ENCODE measurements at places on chromosomes 2 and 18.
A peak's percentile ranks its signal among the peaks of the same experiment; 100 is the strongest.

GRCh38 chr2:178363252-178363651 lies 87.7 kb downstream of the PRKRA start:
- DNase-seq: no peak

- no peak for DNase-seq
These were observed 307.1 kb upstream of the PIK3C3 start for GRCh38 chr18:41647914-41648313.

- no peak for DNase-seq
These were observed 63.4 kb downstream of the BMP10 start for GRCh38 chr2:68807821-68808266.

DNA sequence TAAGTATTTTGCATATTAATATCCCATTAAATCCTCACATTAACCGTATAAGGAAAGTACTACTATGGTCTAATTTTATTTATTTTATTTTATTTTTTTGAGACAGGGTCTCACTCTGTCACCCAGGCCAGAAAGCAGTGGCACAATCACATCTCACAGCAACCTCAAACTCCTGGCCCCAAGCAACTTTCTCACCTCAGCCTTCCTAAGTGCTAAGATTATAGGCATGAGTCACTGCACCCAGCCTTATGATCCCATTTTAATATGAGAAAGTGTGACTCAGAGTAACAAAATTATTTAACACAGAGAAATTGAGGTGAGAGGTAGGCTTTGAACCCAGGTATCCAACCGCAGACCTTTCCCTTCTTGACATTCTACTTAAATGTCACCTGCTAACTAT lies 330.0 kb upstream of the POU3F3 start:
- DNase-seq: no peak

DNA sequence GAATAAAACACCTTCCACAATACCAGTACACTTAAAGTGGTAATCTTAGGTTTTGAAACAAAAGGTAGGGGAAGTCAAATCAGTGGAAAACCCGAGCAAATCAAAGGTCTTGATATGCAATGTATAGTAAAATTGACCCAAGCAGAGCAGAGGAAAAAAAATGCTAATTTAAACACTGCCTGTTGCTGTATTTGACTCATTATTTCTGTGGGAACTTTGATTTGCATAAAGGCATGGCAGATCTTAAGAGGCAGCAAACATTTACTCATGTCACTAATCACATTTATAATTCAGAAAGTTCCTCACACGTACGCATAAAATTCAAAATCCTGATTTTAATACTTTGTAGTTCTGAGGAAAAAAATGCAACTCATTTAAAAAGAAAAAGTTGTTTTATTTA lies 64.4 kb downstream of the IKZF2 start:
- no peak for DNase-seq

DNA sequence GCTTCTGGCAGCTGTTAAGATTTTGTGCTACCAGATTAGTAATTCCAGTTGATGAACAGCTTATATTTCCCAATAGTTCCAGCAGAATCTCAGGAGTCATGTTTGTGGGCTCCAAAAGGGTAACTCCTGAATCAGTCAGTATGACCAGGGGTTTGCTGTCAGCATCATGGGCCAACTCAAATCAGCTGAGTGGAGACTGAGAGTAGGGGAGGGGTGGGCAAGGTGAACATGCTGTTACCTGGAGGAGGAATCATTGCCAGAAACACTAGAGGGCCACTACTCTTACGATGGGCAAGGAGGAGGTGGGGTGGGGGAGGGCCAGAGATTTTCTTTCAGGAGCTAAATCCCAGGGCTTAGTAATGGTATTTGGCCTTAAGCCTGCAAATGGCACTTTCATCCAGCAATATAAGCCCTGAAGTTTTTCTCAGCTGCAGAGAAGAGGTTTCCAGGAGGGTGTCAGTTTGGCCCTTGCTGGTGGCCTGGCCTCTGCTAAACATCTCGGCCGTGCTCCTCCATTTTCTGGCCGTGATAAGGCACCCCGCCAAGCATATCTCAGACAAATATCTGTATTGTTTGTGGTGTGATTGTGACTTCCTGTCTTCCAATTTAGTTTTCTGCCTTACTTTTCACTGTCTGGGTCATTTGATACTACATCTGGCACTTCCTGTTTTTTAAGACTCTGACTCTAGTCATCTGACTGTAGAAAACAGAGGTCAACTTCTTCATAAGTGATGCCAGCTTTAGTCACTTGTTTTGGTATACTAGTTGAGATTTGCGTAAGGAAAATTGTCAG lies 120.5 kb upstream of the CXCR4 start:
- no peak for DNase-seq

GRCh38 chr2:583666-584065 lies 93.5 kb downstream of the TMEM18 start:
- DNase-seq: no peak

DNA sequence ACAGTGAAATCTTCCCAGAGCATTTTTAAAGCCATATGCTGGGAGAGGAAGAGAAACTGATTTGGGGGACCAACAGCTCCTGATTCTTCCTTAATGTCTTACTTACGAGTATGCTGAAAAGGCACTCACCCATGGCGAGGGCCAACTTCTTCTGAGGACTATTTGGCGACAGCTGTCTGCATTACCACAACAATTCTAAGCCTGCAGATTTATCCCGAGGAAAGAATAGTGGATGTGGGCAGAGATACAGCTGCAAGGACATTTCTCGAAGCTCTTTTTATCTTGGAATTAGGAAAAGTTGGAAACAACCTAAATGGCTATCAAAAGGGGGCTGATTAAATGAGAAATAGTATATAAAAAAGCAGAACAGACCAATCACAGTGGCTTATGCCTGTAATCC lies 40.3 kb upstream of the FHL2 start:
- DNase-seq: no peak

DNA sequence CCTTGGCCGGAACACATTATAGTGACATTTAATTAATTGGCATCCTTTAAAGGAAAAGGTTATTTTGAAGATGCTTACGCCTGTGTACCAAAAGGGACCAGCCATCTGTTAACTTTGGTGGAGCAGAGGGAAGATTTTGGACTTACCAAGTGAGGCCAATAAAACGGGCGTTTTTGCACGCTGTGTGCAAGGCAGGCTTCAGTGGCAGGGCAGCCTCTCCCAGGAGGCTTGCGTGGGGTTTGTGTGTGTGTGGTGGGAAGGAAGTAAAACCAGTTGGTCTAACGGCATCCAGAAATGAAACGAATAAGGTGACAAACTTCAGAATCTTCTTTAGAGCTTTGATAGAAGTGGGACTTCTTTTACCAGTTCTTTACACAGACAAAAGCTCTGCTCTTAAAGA lies 191.7 kb downstream of the PRKCE start:
- DNase-seq: no peak

- no peak for DNase-seq
These were observed 20.0 kb downstream of the EFHD1 start for GRCh38 chr2:232653441-232653840.

GRCh38 chr18:74256190-74256589 lies 35.6 kb downstream of the CYB5A start:
- peak; percentile 40 for DNase-seq

DNA sequence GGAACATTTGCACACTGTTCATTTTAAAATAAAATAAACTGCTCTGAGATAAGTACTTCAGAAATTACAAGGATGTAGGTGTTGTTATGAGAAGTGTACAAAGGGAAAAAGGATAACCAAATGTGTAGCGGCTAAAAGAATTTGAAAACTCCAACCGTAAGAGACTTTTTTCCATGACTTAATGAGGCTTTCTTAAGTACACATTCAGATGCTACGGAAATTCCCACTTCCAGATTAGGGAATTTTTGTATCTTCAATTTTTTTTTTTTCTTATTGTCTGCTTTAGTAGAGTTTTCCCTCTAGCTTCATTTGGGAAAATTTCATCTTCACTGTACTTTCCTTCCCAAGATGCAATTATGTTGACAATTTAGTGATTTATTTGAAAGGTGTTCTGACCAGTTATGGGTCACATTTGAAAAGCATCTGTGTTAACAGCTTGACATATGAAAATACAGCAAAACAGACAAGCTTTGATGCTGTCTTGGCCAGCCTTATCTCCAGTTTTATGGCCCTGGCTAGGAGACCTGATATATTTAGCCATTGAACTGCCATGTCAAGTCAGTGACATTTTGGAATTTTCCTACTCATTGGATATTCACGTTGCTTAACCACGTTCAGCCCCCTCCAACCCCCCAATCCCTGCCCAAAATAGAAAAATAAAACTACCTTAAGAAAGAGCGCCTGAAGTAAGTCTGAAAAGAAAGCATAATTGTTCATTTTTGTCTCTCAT lies 105.6 kb downstream of the FEZ2 start:
- DNase-seq: no peak

GRCh38 chr2:61469424-61470121 lies 1.3 kb downstream of the USP34 start:
- DNase-seq: no peak

GRCh38 chr2:100110614-100111000 lies 31.8 kb downstream of the AFF3 start:
- DNase-seq: no peak

- no peak for DNase-seq
These were observed 434.7 kb upstream of the SETBP1 start for GRCh38 chr18:44246001-44246400.

GRCh38 chr2:212535996-212536816 lies 2.4 kb downstream of the ERBB4 start:
- peak; percentile 63 for DNase-seq

GRCh38 chr2:229230911-229231310 lies 40.2 kb downstream of the PID1 start:
- no peak for DNase-seq

DNA sequence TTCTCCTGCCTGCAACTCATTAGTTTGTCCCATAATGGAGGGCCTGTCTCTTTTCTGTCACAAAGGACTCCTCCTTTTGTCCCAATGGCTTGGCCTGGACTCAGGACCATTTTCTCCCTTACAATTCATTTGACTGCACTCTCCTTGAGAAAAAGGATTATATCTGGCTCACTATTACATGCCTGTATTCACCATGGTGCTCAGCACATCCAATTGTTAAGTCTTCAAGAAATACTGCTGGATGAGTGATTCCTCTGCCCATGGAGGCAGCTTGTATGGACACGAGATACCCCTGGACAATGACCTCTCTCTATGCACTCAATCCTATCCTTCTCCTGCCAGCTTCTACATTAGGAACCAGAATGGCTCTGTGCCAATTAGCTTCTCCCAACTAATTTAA lies 47.0 kb downstream of the CHST9 start:
- DNase-seq: peak; percentile 7

DNA sequence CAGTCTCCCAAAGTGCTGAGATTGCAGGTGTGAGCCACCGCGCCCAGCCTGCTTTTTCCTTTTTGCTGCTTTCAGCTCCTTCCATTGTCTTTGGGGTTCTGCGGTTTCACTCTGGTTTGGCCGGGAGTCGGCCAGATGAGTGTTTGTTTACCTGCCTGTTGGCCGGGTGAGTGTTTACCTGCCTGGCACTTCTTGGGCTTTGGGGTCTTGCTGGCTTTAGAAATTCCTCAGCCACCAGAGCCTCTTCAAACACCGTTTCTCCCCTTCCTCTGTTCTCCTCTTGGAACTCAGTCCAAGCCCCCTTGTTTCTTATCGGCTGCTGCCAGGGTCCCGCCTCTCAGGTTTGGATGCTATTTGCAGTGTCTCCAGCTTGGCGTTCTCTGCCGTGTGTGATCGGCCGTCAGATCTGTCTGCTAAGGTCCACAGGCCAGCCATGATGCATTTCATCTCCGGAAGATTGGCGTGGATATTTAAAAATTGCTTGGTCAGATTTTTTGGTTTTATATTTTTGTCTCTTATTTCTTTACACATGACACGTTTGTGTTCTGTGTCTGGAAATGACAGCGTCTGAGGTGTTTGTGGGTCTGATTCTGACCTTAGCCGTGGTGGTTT lies 14.2 kb upstream of the GAL3ST2 start:
- DNase-seq: no peak

- no peak for DNase-seq
These were observed 540 bp downstream of the SOX11 start for GRCh38 chr2:5692561-5693286.

DNA sequence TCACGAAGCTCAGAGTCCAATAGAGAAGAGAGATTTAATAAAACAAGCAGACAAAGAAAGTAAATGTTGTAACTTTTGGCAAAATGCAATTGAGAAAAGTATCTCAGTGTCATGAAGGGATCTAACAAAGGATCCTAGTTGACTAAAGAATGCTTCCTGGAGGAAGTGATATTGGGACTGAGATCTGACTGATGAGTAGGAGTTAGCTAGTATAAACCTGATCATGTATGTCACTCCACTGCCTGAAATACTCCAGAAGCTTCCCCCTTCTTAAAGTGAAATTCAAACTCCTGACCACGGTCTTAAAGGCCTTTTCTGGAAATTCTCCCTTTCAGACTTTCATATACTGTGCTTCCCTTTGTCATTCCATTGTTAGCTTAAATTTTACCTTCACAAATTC lies 1102.4 kb upstream of the ZEB2 start:
- no peak for DNase-seq

GRCh38 chr2:240955306-240956170 lies 42.9 kb upstream of the SNED1 start:
- DNase-seq: no peak

GRCh38 chr18:2881088-2881839 lies 34.5 kb downstream of the EMILIN2 start:
- DNase-seq: peak; percentile 73

DNA sequence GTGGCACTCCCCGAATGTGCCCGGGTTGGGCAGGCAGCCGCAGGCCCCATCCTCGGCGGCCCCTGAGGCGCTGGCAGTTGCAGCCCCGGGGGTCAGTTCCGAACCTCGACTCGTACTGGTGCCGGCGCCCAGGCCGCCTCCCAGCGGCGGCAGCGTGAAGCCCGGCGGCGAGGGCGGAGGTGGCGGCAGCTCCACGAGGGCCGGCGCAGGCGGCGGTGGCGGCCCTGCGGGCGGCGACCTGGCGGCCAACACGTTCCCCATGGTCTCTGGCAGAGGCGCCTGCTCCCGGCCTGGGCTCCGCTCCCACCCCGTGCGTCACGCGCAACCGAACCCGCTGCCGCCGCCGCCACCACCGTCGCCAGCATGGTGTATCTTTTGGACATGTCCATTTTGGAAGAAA lies 196.3 kb downstream of the CCDC74A start:
- DNase-seq: no peak

DNA sequence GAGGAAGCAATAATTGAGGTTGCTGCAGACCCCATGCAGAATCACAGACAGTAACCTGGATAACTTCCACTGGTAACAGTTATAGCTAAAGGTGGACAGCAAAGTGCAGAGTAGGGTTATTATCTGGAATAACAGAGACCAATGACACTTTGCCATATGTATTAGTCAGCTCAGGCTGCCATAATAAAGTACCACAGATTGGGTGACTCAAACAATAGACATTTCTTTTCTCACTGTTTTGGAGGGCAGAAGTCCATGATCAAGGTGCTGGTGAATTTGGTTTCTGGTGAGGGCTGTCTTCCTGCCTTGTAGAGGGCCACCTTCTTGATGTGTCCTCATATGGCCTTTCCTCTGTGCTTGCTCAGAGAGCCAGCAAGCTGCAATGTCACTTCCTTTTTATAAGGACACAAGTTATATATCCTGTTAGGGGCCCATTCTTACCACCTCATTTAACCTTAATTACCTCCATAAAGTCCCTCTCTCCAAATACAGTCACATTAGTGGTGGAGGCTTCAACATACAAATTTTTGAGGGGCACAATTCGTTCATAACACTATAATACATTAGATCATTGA lies 191.0 kb upstream of the LRP1B start:
- DNase-seq: no peak
